ENCODE measurements at places on chromosomes 16 and 17.
A peak's percentile ranks its signal among the peaks of the same experiment; 100 is the strongest.

GRCh38 chr16:19307587-19308241, 22.2 kb downstream of the CLEC19A start:
- peak; percentile 54 for DNase-seq

- DNase-seq, result no peak
Measured at GRCh38 chr17:8091033-8091687, 3.6 kb upstream of the ALOX12B start.

DNA sequence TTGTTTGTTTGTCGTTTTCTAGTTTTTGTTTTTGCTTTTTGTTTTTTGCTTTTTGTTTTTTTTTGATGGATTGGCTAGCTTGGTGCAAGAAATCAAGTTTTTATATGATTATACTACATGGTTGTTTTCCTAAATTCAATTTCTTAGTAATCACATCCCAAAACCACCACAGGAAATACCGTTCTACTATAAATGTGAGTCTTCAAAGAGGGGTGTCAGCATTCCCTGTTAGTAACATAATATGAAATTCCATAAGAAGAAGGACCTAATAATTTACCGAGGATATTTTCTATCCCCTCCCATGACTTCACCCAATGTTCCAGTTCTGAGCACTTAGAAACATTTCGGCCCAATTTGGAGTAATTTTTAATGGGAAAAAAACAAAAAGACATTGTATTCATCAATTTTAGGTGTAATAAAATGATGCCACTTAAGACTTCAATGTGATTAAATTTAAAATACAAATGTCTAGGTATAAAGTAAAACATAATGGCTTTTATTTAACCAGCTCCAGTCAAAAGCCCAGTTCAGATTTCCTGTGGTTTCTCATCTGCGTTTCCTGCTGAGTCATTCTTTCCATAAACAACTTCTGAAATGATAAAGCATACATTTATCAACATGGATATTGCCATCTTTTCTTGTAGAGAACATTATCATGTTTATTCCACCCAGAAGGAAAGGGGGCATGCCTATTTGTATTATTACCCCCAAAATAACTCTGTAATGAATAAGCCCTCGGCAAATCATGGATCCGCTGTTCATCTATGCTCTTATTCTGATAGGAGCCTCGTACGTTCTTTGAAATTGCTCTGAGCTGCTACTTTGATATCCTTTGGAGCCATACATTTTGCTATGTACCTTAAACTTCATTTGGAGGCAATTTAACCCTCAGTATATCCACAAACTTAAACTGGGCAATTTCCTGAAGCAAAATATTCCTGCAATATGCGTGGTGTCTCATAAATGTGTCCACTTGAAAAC, 28.1 kb downstream of the HSBP1 start:
- peak; percentile 76 for DNase-seq

DNA sequence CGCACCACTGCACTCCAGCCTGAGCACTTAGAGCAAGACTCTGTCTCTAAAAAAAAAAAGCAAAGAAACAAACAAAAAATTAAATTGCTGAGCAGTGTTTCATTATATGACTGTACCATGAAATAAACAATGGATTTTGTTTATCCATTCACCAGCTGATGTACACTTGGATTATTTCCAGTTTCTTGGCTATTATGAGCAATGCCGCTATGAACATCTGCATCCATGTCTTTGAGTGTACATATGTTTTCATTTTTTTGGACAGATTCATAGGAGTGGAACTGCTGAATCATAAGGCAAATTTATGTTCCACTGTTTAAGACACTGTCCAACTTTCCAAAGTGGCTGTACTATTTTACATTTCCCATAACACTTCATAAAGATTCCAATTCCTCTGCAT, 8.0 kb downstream of the RNF157 start:
- DNase-seq, result no peak

- peak; percentile 52 for DNase-seq
Measured at GRCh38 chr16:4426021-4426684, 485 bp downstream of the DNAJA3 start.

- no peak for DNase-seq
Measured at GRCh38 chr17:72572604-72573491, 452.0 kb downstream of the SOX9 start.

DNA sequence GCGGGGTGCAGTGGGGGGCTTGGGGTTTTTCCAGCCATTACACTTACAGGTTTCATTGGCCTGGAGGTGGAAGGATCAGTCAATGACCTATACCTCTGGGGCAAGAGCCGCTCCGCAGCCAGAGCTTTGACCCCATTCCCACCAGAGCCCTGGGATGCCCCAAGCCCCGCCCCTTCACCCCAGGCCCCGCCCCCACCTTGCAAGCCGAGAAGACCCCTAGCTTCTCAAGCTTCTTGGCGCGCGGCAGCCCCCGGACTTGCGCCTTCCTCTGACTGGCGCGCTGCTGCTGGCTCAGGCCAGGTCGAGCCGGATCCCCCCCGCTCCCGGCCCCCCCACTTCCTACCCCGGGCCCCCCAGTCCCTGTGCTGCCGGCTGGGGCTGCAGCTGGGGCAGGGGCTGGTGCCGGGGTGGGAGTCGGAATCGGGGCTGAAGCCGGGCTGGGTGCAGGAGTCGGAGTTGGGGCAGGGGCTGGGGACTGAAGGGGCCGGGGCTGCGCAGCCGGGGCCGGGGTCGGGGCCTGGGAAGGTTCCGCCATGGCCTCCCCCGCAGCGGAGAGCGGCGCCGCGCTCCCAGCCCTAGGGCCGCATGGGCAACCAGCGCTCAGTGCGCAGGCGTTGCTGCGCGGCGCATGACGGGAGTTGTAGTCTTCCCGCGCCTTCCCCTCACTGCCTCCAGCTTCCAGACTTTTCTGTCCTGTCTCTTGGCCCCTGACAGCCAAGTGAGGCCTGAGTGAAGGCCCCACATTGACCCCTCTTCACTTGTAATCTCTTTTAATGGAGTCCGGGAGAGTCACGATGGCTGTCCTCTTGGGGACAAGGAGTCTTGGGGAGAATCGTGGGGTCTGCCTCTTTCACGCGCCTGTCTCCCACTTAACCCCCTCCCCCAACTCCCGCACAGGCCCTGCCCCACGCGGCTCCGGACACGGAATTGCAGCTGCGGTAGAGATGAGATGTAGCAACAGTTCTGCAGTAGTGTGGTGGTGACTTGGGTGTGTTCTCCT, at the start of gene KAT2A:
Gene KAT2A (minus strand): TSS at position 598 of the 1,000 bp plus-strand sequence. CDS start 63 bp downstream, at position 535.
- DNase-seq, result peak; percentile 93

- no peak for DNase-seq
Measured at GRCh38 chr17:55687037-55687436, 35.6 kb downstream of the TMEM100 start.

- no peak for DNase-seq
Measured at GRCh38 chr17:4204710-4205173, 59.0 kb downstream of the ANKFY1 start.

DNA sequence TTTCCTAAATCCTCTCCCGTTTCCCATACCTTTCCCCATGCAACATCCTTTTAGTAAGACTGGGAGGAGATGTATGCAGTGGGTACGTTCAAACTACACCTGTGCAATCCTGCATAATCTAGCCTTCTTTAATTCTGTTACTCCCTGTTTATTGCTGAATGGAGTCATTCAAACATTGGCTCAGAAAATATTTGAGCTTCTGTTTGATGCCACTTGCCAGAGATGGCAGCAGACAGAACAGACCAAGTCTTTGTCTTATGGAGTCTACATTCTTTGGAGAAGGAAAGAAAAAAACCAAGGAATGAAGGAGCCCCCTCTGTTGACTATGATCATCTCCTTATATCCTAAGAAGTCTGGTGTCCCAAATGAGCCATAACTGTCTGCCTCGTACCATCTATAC, 288.8 kb downstream of the HAPSTR1 start:
- no peak for DNase-seq

DNA sequence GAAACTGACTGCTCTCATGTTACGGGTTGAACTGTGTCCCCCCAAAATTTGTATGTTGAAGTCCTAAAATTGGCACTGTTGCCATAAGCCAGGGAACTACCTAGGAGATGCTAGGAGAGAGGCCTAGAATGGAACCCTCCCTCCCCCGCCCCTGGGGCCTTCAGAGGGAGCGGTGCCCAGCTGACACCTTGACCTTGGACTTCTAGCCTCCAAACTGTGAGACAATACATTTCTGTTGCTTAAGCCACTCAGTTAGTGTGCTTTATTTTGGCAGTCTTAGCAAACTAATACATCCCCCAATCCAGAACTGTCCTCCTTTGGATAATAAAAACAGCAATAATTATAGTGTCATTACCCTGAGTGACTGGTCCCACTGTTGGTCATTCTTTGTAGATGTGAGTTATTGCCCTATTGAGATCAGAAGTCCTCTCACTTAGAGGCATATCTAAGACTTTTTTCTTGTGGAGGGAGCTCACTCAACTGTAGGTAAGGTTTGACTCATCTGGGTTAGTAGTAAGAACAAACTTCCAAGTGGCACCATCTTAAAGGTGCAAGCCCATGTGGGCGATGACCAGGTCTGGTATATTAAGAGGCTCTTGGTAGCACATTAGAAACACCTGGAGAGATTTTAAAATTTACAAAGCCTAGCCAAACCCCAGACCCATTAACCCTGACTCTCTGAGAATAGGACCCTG, 93.0 kb upstream of the HLF start:
- no peak for DNase-seq

DNA sequence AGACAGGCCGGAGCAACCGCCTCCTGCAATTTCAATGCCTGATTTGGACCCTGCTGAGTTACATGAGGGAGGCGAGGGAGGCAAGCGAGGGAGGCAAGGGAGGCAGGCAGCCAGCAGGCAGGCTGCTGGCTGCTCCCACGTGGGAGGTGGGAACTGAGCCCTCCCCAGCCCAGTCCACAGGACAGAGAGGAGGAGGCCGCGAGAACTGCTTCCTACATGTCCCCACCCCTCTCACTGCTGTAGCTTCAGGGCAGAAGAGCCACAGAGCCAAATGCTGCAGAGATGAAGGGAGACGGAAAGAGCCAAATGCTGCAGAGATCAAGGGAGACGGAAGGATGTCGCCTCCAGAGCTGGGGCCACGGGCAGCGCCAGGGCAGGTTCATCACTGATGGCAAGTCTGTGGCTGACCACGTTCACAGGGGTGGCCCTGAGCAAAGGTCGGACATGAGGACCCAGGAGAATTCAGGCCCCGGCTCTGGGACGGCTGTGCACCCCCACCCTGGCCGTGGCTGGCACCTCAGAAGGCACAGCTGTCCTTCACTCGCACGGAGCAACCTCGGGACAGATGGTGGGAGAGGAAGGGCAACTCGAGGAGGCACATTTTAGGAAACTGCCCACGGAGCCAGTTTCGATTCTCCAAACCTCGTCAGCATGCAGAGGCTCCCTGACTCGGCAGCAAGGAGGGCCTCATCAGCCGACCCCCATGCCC, 21.5 kb downstream of the RPH3AL start:
- DNase-seq, result no peak

GRCh38 chr17:7384489-7385081, 3.7 kb downstream of the TNK1 start:
- no peak for DNase-seq

- no peak for DNase-seq
Measured at GRCh38 chr17:56030009-56030624, 123.2 kb upstream of the ANKFN1 start.

- DNase-seq, result peak; percentile 37
Measured at GRCh38 chr16:50602531-50603205, 54.5 kb downstream of the NKD1 start.

GRCh38 chr17:65104541-65104940, 32.6 kb upstream of the RGS9 start:
- no peak for DNase-seq

DNA sequence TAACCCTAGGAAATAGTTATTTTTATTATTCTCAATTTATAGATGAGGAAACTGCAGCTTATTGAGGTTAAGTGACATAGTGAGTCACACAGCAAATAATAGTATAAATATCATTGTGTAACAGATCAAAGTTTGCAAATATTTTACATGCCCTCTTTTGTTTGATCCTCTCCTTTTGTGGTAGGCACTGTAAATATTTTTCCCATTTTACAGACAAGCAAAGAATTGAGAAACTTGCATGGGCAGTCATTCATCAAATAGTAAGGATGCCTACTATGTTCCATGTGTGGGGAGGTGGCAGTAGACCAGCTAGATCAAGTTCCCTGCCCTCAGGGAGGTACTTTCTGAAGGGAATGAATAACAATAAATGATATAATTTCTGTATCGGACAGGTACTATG, 173.0 kb downstream of the PHKB start:
- no peak for DNase-seq

GRCh38 chr17:72613396-72613795, 479.1 kb downstream of the SLC39A11 start:
- peak; percentile 47 for DNase-seq

GRCh38 chr17:4127555-4127954, 15.3 kb downstream of the ZZEF1 start:
- no peak for DNase-seq

GRCh38 chr17:57876023-57876865, 26.4 kb upstream of the MRPS23 start:
- DNase-seq, result no peak

- DNase-seq, result no peak
Measured at GRCh38 chr17:66135219-66135618, 56.7 kb downstream of the CEP112 start.

- no peak for DNase-seq
Measured at GRCh38 chr16:65223335-65223734, 101.5 kb upstream of the CDH11 start.

DNA sequence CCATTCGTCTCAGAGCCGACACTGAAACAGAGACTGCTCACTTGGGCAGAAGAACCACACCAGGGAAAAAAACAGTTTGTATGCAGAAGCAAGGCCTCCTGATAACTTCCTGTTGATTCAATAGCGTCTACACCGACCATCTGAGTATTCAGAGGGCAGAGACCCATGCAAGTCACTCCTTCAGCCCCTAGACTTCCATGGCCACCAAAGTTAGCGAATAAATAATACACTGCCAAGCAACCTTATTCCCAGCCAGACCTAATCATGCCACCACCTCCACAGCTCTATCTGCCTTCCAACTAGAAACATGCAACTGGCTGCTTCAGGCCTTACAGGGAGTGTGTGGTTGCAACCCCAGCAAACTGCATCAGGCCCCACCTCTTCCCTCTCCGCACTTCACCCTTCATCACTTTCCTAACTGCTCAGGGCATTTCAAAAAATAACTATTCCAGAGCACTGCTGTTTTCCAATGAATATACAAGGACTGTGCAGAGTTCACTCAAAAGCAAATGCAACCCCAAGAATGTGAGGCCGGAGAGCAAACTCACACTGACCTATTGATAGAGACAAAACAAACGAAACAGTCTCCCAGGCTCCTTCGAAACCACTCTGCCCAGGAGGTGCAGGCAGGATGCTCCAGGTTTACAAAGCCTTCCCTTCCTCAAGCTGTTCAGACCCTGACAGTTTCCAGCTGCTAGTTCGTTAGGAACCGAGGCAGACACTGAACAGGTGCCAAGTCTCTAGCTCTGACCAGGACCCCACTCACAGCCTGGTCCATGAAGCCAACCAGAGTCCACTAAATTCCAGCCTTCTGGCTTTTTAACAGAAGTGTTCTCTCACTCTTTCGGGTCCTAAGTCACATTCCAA, 3.6 kb downstream of the USP7 start:
- DNase-seq, result peak; percentile 57

DNA sequence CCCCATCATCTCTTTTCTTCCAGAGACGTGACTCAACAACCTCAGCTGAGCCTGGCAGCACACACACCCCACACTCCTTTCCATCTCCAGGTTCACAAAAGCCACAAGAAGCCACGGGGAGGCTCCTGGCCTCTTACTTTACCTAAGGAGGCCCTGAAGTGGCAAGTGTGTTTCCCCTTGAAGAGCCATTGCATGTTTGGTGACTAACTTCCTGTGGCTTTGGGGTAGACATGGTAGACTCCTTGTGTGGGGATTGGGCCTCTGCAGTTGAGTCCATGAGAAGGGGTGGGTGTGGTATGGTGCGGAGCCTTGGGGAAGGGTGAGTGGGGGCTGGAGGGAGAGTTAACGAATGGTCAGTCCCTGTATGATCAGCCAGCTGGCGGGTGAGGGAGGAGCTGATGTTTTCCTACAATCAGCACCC, 24.2 kb downstream of the SAP30BP start:
- peak; percentile 37 for DNase-seq

GRCh38 chr16:10868596-10869469, 8.2 kb upstream of the CIITA start:
- peak; percentile 91 for DNase-seq
